H7 (cell line): ENCODE measurements at places on chromosomes 3 and 15. TPM values are rescaled to one million over a fixed set of nuclear protein-coding genes. Genes with fewer than 3 reads are reported as not detected.

GRCh38 chr3:54932606-54933005, 4.7 kb upstream of the LRTM1 start:
- no peak for DNase-seq

Gene TMEM40
- 1.8 TPM in 1 of 2 replicates, not detected in the other for total RNA-seq

DNA sequence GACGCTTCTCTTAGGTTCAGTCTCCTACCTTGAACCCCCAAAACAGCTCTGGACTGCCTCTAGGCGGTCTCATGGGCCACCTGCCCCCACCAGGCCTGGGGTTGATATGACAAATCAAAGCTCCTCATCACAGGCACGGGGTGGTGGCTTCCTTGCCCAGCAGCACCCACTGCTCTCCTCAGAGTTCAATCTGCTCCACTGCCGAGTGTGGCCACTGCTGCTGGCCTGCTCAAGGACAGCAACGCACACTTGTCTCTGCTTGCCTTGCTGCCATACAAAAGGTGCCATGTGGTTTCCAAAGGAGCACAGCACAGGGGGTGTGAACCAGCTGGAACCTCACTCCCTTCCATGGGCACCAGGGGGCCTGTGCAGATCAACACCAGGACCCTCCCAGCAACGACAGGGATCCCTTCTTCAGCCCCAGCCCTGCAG, 10.2 kb downstream of the KBTBD13 start:
- DNase-seq, result peak; percentile 64

DNA sequence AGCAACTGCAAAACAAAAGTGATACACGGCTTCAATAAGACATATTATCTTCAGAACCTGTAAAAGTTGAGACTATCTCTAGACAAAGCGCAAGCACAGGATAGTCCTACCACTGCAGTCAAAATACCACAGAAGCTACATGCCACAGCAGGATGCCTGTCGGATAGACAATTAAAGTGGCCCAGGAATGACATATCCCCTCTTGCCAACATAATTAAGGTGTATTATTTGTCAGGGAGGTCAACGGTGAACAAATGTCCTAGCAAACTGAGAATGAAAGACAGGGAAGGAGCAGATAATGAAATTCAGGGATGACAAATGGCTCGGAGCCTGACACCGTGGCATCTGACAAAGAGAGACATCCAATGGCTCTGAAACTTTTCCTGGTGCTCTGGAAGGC, 185.7 kb downstream of the MECOM start:
- no peak for DNase-seq

- no peak for DNase-seq
Measured at GRCh38 chr15:80171787-80172186, 19.0 kb downstream of the FAH start.

DNA sequence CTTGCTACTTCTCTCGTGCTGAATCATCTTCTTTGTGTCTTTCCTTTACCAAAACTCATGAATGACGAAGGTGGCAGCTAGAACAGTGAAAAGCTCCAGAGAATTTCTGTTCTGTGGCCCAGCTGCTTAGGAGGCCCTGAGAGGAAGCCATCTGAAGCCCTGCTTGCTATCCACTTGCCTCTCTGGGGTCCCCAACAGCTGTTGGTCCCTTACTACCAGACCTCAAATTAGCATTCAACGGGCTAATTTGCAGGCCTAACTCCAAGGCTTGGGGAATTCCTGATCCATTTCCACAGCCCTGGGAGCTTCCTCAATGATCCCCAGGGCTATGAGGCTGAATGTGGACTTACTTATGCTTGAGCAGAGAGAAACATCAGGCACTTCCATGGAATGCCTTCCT, 37.5 kb upstream of the FSTL1 start:
- DNase-seq, result no peak

Gene CD96
- total RNA-seq, result not detected in 2 replicates

GRCh38 chr15:78425643-78426042, 12.4 kb upstream of the IREB2 start:
- no peak for DNase-seq

DNA sequence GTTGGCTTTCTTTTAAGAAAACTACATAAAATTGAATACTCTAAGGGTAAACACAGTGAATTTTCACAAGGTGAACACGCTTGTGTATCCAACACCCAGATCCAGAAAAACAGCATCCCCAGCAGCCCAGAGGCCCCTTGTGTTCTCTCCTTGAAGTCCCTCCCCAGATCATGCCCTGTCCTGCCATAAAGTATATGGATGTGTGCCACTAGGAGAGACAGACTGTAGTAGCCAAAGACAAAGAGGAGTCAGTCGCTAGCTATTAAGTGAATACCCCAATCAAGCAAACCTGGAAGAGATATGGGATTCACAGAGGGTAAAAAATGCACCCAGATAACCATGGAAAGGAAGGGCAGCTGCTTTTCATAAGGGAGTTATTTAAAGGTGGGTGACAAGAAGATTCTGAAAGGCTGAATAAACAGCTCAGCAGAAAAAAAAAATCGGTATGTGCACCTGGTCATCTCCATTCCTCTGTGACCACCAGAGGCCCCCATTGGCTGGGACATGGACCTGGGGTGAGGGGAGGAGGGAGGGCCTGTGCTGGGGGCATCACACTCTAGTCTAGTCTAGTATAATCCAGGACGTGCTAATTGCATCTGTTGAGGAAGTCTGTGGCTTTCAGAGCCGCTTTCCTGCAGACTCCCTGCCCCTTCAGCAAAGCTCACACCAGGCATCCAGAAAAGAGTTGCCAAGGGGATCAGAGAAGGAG, 167.3 kb upstream of the NDN start:
- no peak for DNase-seq

Gene PARP16
- 5.9 and 11.3 TPM in 2 replicates for total RNA-seq

DNA sequence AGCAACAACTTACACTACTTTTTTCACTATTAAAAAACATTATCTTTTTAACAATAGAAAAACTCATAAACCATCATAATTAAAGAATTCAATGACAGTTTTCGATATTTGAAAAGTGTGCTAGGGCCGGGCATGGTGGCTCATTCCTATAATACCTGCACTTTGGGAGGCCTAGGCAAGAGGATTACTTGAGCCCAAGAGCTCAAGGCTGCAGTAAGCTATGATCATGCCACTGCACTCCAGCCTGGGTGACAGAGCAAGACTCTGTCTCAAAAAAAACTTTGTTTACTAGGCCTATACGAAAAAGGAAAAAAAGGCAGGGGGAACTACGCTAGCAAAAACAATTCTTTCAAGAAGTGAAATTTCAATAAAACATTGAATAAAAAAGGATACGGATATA, 28.1 kb downstream of the AVEN start:
- no peak for DNase-seq

Gene CCPG1
- 14.3 and 23.8 TPM in 2 replicates for total RNA-seq

Gene SOX14
- 0.52 and 1.2 TPM in 2 replicates for total RNA-seq

DNA sequence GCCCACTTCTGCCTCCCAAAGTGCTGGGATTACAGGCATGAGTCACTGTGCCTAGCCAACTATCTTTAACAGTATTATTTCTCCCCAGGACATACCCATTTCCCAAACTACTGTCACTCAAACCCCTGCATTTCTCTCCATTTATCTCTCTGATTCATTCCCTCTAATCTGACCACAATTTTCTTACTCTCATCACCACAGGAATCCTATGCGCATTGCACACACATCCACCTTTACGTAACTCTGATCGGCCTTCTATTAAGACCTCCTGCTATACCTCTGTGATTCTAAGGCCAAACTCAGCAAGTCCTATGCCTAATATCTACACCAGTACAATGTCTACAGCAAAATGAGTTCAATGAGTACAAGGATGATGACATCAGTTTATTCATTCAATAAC, 235.0 kb downstream of the ULK4 start:
- no peak for DNase-seq

DNA sequence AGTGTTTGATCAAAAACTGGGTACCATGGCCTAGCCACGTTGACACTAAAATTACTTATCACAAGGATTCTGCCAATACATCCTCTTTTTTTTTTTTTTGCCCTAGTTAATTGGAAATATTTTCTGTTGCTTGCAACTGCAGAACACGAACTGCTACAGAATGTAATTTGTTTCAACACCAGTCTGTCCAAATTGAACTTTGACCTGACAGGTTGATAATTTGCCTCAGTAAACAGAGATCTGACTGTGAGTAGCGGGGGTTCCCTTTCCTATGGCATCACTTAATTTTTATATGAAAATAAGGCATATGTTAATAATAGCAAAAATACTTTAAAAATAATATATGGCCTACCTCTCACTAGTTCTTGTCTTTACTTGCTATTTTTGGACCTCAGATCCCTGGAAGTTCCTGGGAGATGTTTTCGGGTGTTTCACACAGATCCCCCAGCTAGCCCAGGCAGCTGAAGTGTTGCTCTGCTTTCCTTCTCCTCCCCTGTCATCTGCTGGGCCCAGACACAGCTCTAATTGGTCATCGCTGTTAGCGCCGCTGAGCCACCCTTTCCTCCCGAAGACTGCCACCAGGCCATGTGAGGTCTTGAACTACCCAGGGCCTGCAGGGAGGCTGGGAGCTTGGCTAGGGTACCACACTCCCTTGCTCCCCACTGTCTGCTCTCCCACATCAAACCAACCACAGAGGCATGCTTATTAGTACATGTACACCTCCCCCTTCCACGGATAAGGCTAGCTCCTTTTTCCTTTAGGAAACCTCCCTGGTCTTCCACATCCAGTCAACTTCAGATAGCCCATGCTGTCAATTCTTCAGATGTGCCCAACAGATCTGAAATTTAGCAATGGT, 89.8 kb upstream of the RNF7 start:
- DNase-seq, result no peak

GRCh38 chr15:84604826-84605553, 4.2 kb downstream of the ZSCAN2 start:
- no peak for DNase-seq

- DNase-seq, result peak; percentile 71
Measured at GRCh38 chr3:51942603-51943450, 664 bp downstream of the PARP3 start.

DNA sequence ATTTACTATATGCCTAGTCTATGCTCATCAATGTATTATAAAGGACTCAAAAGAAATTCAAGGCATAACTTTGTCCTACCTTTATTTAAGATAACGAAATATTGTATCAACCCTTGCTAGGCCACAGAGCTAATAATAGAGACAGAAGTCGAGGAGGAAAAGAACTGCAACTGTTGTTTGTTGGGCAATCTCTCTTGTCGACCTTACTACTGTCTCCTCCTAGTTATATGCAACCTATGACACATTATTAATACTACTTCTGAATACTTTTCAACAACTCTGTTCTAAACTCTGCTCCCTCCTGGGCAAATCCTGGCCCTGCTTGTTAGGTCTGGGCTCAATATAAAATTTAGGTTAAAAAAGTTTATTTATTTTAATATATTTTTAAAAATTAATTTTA, 24.6 kb downstream of the SPPL2A start:
- no peak for DNase-seq

Gene CSNK1G1
- total RNA-seq, result 8.9 and 15.7 TPM in 2 replicates

GRCh38 chr15:93485438-93486327, 396.7 kb upstream of the RGMA start:
- no peak for DNase-seq

GRCh38 chr15:58699769-58700168, 49.7 kb downstream of the ADAM10 start:
- no peak for DNase-seq

DNA sequence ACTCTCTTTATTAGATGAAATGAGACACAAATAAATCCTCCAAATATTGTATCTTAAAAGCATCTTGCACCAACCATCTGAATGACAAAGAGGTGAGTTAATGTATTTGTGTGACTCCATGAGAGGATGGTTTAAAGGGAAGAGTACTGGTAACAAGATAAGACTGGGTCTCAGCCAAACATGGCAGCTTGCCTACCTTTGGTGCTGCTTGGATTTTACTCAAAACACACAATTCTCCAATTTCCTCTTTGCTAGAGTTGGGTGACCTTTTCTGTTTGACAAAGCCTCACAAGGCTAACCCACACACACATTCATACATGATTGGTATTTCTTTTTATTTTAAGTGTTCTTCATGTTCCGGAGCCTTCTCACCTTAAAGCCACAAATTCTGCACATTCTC, 506.4 kb downstream of the FGF12 start:
- no peak for DNase-seq

DNA sequence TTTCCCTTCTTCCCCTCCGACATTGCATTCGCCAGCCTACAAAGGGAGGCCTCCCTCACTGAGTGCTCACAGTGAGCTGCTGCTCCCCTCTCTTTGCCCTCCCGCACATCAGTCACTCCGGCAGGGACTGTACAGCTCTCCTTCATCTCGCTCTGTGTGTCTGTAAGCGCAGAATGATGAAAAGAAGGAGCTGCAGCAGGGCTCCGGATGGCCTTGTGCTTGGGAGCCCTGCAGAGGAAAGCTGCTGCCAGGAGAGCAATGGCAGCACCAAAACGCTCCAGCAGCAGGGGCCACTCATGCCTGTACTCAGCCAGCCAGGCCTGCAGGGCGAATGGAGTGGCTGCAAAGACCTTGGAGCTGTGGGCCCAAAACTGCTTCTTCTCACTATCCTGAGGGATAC, 107.0 kb upstream of the NSMCE3 start:
- DNase-seq, result no peak

GRCh38 chr15:67547064-67547463, 4.6 kb downstream of the MAP2K5 start:
- no peak for DNase-seq

GRCh38 chr15:100612539-100612938, 10.2 kb downstream of the ASB7 start:
- DNase-seq, result no peak

- peak; percentile 47 for DNase-seq
Measured at GRCh38 chr15:73464602-73465001, 21.6 kb downstream of the REC114 start.

GRCh38 chr3:190089711-190090110, 31.0 kb downstream of the P3H2 start:
- DNase-seq, result no peak

DNA sequence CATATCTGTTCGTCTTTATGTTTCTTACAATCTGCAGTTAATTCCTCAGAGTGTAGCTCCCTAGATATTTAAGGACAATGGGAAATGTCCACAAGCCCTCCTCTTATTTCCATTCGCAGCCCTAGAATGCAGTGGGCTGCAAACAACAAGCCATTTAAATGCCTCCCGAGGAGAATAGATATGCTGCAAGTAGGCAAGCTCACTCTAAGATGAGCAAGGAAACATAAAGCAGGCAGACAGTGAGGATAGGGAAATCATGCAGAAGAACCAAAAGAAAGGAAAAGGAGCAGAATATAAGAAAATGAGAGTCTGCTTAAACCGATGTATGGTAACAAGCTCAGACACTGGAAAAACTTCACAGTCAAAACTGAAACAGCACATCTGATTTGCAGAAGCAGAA, 561.9 kb downstream of the GBE1 start:
- no peak for DNase-seq

DNA sequence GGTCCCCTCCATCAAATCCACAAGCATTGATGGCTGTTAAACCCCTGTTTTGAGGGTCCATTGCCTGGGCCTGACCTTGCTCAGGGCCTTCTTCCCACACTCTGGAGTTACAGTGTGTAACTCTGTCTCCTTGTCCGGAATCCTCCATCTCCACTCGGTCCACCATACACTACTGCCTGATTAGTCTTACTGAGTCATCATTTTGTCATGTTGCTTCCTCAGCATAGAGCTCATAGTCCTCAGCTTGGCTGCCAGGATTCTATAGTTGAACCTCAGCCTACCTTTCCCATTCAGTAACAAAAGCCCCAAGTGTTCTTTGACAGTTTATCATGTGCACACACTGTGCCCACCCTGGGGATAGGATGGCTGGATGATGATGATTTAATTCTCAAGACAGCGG, 113.0 kb downstream of the PDE8A start:
- DNase-seq, result no peak

GRCh38 chr15:64732156-64732860, 43.1 kb downstream of the RBPMS2 start:
- DNase-seq, result peak; percentile 19
